NCI-H524 (cell line): ENCODE measurements at places on chromosomes 12 and 14.

DNA sequence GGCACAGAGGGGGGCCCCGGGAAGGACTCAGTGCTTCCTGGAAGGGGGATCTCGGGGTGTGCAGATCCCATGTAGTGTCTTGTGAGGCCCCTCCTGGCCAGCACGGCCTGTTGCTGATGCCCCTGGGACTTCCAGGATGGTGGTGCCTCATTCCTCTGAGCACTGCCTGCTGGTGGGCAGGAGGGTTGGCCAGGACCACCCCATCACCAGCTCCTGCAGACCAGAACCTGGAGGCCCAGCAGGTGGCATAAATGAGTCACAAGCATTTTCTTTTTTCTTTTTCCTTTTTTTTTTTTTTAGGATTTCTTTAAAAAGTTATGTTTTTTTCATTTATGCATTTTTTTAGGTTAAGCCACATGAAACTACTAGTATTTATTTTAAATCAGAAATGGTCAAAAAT is 8.0 kb downstream of the MMP17 start:
- no peak for DNase-seq

DNA sequence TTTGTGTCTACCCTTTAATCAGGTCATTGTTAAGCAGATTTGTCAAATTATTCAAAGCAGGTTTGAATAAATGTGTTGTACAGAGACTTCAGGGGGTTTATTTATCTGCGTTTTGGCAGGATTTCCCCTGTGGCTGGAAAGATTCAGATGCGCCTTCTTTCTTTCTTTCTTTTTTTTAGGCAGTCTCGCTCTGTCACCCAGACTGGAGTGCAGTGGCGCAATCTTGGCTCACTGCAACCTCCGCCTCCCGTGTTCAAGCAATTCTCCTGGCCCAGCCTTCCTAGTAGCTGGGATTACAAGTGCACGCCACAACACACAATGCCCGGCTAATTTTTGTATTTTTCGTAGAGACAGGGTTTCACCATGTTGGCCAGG is 6.3 kb upstream of the NANOGNB start:
- no peak for DNase-seq

DNA sequence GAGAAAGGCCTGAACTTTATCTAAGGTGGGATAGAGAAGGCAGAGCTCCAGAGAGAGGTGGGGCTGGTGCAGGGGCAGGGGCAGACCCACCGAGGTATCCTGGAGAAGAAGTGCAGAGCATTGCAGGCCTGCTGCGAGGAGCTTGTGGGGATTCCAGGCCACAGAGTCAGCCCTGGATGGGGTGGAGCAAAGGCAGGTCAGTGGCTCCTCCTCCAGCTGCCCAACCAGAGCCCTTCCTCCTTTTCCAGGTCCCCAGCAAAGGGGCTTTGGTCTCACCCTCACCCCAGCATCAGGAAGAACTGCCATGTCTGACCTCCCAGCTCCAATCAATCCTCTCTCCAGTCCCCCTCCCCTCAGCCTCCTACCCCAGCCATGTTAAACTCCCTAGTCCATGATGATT is 19.8 kb upstream of the ZNF740 start:
- no peak for DNase-seq

DNA sequence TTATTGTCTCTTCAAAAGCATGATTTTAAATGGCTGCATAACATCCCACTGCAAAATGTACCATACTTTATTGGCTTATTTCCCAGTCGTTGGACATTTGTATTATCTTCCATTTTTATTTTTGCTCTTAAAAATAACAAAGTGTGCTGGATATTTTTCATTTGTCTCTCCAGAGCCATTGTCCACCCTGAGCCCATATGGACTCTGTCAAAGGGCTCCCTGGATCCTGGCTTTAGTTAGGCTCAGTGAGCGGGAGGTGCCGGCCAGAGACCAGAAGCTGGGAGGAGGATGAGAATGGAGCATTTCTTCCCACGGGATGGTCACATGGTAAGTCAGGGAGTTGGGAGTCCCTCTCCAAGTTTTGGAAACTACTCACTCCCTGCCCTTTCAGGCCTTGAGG is 296.9 kb downstream of the NUAK1 start:
- no peak for DNase-seq

GRCh38 chr12:111557271-111558106 is 41.6 kb downstream of the ATXN2 start:
- no peak for DNase-seq

DNA sequence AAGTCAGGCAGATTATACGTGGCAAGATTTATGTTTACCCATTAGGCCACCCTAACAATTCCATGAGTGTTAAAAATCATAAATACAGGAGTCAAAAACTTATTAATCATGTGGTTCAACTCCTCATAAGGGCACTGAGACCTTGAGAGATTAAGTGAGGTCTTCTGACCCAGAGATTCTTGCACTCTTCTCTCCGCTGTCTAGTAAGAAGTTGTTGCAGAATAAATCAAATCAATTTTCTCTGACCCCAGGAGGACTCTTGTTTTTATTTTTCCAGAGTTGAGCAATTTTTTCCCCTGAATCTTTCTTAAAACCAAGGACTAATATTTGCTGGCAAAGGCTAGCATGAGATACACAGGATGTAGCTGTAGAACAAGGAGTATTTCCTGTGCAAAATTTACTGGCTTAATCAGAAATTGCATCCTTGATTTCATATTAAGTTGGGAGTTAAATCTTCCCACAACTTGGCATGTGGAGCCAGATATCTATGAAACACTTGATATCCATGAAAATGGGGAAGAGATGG is 90.9 kb upstream of the PTHLH start:
- no peak for DNase-seq

DNA sequence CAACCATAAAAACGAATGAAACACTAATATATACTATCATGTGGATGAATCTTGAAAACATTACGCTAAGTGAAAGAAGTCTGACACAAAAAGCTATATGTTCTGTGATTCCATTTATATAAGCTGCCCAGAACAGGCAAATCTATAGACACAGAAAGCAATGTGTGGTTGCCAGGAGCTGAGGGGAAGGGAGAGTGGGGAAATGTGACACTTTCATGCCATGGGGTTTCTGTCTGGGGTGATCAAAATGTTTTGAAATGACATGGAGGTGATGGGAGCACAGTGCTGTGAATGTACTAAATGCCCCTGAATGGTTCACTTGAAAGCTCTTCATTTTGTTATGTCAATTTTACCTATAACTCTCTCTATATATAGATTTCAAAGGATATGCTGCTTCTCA is 30.1 kb downstream of the ATG14 start:
- no peak for DNase-seq

DNA sequence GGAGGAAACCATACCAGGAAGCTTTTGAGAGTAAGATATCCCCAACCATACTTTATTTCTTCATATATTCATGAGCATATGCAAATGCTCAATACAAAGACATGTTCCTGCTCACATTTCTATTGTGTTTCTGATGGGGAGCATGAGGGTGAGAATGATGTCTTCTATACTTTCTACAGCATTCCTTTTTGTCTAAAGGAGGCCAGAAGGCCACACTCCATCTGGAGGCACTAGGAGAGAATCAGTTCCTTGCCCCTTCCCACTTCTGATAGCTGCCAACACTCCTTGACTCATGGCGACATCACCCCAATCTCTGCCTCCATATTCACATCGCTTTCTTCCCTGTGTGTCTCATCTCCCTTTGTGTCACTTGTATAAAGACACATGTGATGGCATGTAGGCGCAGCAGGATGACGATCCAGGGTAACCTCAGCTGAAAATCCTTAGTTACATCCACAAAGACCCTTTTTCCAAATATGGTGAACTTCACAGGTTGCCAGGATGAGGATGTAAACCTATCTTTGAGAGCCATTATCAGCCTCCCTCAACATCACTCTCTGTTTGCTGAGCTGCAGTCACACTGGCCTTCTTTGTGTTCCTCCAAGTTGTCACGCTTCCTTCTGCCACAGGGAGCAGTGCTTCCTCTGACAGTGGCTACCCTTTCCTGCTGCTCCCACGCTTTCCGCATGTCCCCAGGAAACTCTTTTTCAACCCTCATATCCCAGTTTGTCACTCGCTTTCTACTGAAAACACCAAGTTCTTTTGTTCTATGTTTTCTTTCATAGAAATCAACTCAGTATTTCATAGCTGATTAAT is 96.9 kb downstream of the STXBP6 start:
- no peak for DNase-seq

DNA sequence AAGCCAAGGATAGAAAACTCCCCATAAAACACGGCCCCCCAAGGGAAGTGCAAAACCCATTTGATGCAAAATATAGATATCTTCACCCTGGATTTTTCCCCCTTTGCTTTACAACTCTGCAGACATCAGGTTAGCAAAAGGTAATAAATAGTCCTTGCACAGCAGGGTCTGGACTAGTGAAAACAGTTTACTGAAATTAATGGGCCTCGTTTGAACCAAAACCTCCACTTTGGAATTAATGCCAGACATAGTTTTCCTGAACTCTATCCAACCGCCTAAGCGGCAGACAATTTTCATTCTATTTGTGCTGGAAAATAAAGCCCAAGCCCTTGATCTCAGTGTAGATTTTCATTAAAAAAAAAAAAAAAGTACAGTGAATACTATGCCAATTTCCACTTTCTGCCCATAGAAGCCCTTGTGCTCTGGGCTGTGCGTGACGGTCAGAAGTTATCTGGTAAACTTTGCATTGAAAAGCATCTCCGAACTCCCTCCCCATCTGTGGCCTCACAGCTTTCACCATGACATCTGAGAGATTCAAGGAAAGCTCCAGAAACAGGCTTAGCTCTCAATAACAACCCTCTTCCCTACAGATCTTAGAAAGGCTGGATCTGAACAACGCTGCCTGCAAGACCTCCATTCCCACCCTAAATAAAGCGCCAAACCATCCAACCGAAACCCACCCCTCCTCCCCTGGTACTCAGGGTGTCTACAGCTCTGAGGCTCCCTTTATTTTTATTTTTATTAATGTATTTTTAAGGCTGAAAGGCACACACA is 11.0 kb upstream of the IRF2BPL start:
- DNase-seq, result peak; percentile 82

DNA sequence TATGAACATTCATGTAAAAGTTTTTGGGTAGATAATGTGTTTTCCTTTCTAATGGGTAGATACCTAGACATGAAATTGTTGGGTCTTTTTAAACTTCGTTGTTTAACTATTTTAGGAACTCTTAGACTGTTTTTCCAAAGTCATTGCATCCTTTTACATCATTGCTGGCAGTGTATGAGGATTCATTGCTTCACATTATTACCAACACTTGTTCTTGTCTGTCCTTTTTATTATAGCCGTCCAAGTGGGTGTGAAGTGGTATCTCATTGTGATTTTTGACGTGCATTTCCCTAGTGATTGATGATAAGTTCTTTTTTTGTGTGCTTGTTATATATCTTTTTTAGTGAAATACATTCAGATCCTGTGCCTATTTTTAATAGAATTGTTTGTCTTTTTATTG is 39.4 kb downstream of the USP15 start:
- DNase-seq, result no peak

- peak; percentile 29 for DNase-seq
Measured at GRCh38 chr12:47744005-47744651, 14.6 kb downstream of the RAPGEF3 start.

DNA sequence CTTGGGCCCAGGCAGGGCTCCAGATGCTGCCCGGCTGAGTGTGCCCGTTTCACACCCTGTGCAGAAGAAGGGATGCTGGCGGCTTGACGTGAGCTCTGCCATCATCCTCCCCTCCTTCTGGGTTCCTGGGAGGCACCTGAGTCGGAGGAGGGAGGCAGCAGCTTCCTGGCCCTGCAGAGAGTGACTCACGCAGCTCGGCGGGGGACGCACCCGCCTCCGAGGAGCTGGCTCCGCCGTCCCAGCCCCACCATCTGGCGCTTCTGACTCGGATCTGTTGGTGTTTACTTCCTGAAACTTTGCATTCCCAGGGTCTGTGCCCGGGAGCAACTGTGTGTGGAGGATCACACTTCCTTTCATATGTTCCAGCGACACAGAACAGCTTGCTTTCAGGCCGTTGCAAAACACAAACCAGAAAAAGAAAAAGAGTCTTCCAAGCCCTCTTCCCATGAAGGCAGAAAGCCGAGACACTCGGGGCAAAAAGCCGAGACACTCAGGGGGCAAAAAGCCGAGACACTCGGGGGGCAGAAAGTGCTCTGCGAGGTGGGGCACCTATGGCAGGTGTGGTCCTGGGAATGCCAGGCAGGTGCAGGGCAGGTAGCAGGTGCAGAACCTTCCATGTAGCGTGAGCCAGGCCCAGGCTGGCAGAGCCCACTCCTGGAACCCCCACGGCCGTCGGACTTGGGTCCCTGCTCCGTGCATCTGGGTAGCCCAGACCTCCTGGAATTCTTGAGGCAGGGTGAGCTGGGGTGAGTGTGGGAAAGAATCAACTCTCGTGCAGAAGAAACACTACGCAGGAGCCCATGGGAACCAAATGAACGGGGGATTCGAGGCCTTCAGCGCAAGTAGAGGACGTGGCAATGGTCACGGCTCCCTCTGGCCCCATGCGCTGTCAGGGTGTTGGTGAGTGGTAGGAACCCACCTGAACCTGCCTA is 27.6 kb upstream of the GALNT9 start:
- no peak for DNase-seq

DNA sequence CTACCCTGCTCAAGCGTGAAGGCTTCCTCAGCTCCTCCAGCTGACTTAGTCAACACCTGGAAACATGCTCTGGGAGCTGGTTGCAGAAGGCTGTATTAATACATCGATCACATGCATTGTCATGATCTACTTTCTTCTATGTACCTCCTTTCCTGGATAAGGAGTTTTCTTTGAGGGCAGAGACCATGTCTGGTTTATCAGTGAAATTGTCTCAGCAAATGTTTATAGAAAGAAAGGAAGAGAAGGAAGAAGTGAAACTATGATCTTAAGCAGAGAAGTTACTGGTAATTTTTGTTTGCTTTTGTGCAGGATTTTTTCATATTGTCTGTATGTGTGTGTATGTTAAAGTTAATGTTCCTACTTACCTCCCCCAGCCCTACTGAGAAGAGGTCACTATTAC is 4.5 kb downstream of the DYRK4 start:
- no peak for DNase-seq

DNA sequence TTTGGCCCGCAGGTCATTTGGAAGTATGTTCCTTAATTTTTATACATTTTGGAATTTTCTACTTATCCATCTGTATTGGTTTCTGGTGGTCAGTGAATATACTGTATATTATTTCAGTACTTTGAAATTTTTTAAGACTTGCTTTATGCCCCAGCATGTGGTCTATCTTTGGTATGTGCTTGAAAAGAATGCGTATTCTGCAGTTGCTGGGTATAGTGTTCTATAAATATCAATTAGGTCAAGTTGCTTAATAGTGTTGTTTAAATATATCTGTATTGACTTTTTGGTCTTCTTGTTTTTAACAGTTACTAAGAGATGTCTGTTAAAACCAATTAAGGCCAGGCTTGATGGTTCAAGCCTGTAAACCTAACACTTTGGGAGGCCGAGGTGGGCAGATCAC is 21.7 kb upstream of the SIX1 start:
- no peak for DNase-seq

GRCh38 chr14:53613404-53614253 is 343.0 kb downstream of the BMP4 start:
- DNase-seq, result no peak

GRCh38 chr14:72796935-72797334 is 97.0 kb downstream of the DPF3 start:
- DNase-seq, result no peak

- DNase-seq, result peak; percentile 18
Measured at GRCh38 chr12:62934239-62934798, 631 bp downstream of the PPM1H start.

GRCh38 chr12:119216084-119216483 is 37.4 kb downstream of the HSPB8 start:
- DNase-seq, result no peak
